ENCODE measurements at places on chromosomes 12 and 14.

- DNase-seq: no peak
Measured at GRCh38 chr12:68919581-68920239, 13.3 kb downstream of the CPM start.

- no peak for DNase-seq
Measured at GRCh38 chr14:32211068-32211404, 8.0 kb upstream of the RNU6-8 start.

- peak; percentile 72 for DNase-seq
Measured at GRCh38 chr12:12927211-12928079, 24.5 kb downstream of the GPRC5D start.

DNA sequence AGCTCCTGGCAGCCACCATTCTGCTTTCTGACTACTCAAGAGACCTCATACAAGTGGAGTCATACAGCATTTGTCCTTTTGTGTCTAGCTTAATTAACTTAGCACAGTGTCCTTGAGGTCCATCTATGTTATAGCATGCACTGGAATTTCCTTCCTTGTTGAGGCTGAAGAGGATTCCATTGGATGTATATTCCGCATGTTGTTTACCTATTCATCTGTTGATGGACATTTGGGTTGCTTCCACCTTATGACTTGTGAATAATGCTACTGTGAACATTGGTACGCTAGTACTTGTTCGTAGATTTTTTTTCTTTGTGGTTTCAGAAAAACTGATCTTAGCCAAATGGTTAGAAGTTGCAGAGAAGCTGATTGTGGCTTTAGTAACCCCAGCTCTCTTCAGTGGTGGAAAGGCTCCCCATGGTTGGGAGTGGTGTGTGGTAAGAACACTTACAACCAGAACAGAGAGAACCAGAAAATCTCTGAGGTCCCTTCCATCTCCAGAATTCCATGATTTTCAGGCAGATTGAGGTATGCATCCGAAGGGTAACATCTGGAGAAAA lies 118.4 kb downstream of the SAMD4A start:
- no peak for DNase-seq

DNA sequence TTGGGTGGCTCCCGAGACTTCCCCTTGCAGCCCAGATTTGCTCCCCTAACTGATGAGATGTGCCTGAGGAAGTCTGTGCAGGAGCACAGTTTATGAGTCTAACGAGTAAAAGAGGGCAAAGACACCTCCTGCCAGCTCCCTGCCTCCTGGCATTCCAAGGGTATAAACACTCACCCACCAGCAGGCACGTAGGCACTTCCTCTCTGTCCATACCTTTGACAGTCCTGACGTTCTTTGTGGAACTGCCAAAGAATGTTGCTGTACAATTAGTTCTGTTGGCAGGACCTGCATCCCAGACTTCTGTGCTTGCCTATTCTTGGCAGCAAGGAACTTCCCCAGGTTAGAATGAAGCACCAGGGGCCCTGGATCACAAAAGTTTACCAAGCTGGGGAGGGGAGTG lies 889.3 kb downstream of the BCL11B start:
- no peak for DNase-seq

DNA sequence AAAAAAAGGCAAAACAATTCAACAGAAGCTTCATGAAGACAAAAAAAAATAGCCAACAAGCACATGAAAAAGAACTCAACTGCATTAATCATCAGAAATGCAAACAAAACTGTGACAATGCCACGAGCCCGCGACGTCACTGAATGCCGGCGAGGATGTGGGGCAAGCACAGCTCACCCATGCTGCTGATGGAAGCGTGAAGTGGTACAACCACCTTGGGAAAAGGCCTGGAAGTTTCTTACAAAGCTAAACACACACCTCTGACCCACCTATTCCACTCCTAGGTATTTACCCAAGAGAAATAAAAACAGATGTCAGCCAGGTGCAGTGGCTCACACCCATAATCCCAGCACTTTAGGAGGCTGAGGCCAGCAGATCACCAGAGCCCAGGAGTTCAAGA lies 10.5 kb downstream of the BTBD6 start:
- no peak for DNase-seq

DNA sequence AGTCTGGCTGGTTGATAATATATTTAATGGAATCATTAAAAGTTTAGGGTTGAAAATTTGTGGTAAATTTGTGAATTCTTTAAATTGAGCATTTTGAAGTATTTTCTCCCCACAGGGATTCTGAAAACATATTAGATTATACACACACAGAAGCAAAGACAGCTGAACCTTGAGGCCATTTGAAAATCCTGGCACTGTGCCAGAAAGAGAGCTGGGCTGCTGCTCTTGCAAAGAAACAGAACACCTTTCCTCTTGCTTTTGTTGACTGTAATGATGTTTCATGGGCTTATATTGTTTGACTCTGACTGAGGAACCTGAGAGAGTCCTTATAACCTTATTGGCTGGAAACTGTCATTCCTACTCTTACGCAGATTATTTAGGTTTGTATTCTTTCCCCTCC lies 4.8 kb downstream of the RNF34 start:
- no peak for DNase-seq

- no peak for DNase-seq
Measured at GRCh38 chr12:11769723-11770514, 120.4 kb downstream of the ETV6 start.

DNA sequence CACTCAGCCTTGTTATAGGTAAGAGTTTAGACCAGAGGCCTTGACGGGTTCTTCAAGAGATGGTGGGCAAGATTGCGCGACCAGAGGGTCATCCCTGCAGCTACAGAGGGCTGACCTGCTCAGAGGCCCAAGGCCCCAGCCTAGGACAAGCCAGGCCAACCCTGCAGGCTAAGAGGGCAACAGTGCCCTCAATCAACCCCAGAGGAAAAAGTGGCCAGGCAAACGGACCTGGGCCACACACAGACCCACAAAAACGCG lies 1.3 kb downstream of the SSH1 start:
- no peak for DNase-seq

GRCh38 chr12:75923964-75924666 lies 107.5 kb downstream of the PHLDA1 start:
- DNase-seq: no peak

DNA sequence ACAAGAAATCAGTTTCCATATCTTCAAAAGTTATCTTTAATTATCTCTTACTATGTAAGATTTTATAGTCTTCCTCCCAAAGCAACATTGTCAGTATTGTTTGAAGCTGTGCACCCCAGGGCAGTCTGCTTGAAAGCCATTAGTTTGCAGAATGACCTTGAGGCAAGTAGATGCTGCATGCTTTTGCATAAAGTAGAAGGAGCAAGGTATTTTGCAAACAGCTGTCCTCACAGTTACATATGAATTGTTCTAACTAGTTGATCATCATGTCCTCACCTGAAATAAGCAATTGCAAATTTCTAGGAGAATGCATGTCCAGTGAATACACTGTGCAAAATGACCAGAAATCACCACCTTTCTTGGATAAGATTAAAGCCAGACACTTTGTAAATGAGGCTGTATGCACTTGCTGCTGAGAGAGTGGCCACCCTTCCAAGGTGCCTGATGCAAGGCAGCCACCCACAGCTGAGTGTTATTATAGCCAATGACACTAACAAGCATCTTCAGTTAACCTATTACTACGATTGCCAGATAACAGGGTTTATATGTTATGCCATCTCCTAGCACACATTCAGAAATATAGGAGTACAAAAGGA lies 730.0 kb upstream of the TMEM132C start:
- DNase-seq: no peak

DNA sequence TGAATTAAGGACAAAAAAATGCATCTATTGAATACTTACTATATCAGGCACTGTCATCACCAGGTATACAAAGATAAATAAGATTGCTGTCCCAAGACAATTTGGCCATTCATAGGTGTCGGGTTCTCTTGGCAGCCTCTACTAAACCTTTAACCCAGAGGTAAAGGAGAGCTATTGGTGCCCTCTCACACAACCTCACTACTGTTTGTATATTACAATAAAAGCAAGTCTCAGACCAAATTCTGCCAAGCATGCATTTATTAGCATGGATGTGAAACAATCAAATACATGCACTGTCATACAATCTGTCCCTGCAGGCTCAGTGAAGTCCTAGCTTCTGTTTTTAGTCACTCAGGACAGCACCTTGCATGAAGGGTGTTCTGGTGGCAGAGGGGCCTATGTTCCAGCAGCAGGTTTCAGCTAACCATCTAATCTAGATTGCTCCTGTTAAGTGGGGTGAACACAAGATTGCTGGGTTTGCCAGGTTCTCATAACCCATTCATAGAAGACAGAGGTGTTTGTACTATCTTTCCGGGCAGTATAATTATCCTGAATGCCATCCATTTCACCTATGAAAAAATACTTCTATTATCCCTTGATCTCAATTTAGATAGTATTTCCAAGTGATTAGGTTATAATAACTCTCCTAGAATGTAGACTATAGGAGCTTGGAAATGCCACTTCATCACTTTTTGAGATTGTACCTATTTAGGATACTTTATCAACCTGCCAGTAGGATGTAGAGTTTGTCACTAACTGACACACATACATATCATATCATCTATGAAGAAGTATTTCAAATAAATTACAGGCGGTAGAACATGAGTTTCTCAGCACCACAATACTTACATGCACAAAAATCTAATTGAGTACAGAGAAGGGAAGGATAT lies 254.0 kb upstream of the KRR1 start:
- no peak for DNase-seq

DNA sequence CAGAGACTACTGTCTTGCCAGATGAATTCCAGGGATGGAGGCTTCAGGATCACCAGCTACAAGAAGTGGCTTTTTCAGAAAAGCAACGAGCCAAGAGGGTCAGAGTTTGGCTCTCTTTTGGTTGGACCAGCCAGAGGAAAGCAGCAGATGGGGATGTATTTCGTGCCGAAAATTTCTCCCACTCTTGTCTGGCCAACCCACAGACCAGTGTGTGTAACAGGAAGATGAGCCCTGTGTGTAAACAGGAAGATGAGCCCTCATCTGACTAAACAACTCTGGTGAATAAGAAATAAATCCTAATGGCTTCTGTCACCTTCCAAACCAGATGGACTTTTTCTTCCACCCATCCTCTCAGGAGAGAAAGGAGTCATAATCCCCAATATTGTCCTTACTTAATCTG lies 13.1 kb downstream of the GPR68 start:
- no peak for DNase-seq

GRCh38 chr12:57196439-57196838 lies 20.2 kb upstream of the NXPH4 start:
- DNase-seq: no peak

- DNase-seq: no peak
Measured at GRCh38 chr14:100612986-100613385, 25.8 kb upstream of the BEGAIN start.

GRCh38 chr12:120703311-120703942 lies 6.8 kb upstream of the UNC119B start:
- DNase-seq: no peak

DNA sequence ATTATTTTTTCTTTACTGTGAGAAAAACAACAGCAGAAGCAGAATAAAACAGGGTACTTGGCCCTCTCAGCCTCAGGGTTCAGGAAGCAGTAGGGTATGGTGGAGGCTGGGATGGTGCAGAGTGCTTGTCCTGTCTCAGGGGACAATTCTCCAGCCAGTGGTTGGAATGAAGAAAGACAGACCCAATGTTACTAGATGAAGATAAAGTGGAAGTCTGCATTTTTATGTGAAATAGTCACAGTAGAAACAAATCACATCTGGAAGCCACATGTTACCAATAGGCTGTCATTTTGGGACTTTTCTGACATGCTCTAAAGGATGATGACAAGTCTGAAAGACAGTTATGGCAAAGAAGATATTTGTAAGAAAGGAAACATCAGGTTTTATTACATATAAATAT lies 32.3 kb downstream of the PROX2 start:
- no peak for DNase-seq

GRCh38 chr14:50347521-50347920 lies 35.4 kb downstream of the DMAC2L start:
- DNase-seq: no peak

DNA sequence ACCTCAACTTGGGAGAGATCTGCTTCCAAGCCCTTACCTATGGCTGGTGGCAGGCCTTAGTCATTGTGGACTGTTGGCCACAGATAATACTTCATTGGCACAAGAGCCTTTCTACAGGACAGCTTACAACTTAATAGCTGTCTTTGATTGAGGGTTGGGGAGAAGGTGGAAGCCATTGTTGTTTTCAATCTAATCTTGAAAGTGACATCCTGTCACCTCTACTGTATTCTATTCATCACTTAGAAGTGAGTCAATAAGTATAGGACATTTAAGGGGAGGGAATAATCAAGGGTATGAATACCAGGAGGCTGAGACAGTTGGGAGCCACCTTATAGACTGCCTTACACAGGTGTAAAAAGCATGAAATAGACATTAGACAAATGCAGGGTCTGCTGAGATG lies 906.3 kb downstream of the NRXN3 start:
- no peak for DNase-seq

GRCh38 chr12:130186651-130187268 lies 24.5 kb downstream of the FZD10 start:
- DNase-seq: no peak

DNA sequence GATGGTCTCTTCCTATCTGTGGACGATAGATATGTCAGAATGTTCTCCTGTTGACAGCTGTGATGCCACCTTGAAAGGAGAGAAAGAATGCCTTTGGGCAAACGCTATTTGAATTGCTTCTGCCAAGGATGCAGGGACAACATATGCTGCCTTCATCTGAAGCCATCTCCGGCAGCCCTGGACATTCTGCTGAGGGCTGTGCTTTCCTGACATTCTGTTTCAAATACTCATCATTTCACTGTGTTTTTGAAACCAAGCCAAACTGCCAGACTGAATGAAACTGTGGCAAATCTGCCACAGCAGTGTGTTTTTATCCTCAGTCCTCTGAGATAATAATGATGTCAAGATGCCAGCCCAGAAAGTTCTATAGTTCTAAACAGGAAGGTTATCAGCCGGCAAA lies 85.8 kb upstream of the BCAT1 start:
- DNase-seq: no peak

GRCh38 chr14:67599698-67600561 lies at the start of gene PIGH:
PIGH (minus strand) TSS chr14:67600268; CDS start chr14:67600203, 65 bp downstream.
- peak; percentile 91 for DNase-seq

GRCh38 chr14:106874350-106874749 lies 1348.0 kb downstream of the TMEM121 start:
- no peak for DNase-seq

GRCh38 chr14:23478109-23478759 lies 8.7 kb downstream of the NGDN start:
- peak; percentile 40 for DNase-seq

- no peak for DNase-seq
Measured at GRCh38 chr14:99035268-99035667, 236.7 kb downstream of the BCL11B start.

- DNase-seq: no peak
Measured at GRCh38 chr12:59453475-59453874, 142.4 kb upstream of the SLC16A7 start.

- no peak for DNase-seq
Measured at GRCh38 chr12:82838131-82838551, 151.4 kb downstream of the TMTC2 start.

DNA sequence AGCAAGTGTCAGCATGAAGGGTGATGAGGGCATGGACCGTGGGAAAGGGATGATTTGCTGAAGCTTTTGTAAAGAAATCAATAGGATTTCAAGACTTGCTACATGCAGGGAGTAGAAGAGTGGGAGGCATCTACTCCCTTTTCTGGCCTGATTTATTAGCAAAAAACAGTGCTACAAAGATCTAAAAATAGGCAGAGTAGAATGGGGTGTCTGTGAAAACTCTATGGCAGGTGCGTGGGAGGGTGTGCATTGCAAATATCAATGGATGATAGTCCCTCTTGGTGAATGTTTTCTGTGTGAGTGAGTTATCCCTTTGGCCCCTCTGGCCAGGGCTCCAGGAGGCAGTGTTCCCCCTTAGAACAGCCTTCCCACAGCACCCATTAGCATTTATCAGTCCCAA lies 139.0 kb downstream of the SMOC1 start:
- DNase-seq: no peak

All from stimulated activated effector memory CD8-positive, alpha-beta T cell treated with anti-CD3 and anti-CD28 coated beads, Interleukin-12 subunit alpha, Interleukin-12 subunit beta, amount 100 ng/mL, for 72 hours (primary cell).